ENCODE measurements at places on chromosomes 3 and 15.

GRCh38 chr3:48042071-48042760 lies 26.0 kb upstream of the MAP4 start:
- no peak for DNase-seq

DNA sequence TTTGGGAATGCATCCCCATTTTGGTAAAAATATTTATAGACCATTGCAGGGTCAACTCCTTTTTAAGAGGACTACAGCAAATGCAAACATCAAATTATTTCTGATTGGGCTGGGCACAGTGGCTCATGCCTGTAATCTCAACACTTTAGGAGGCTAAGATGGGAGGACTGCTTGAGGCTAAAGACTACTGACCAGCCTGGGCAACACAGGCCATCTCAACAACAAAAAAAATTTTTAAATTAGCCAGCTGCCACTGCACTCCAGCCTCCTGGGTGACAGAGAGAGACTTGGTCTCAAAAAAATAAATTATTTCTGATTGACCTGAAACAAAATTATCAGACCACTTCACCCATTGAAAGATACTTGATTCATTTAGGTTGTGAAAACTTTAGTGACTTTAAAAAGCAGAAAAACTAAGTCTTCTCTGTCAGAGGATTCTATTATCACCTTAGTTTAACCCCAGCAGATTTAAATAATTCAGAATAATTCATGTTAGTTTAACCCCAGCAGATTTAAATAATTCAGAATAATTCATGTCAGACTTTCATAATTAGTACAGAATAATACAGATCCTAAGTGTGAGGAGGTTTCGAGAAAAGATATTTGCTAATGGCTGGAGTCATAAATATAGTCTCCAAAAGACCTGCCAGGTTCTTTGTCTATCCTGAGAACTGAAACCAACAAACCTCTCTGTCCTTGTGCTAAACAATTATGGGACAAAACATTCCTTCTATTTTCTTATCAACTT lies 183.6 kb upstream of the STT3B start:
- DNase-seq, result no peak

DNA sequence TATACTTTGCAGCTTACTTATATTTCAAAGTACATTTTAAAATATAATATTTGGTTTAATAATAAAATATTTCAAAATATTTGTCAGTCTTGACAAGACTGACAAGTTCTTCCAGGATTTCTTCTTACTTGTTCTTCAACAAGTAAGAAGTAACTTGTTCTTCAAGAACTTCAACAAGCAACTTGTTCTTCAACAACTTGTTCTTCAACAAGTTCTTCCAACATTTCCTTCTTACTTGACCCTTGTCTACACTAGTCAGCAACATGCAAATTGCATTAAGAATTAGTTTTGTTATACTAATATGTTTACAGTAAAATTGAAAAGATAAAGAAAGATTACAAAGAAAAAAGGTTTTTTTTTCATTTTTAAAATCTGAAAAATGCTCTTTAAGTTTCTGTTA lies 731.7 kb downstream of the NSUN3 start:
- DNase-seq, result no peak

GRCh38 chr3:125019271-125019670 lies 36.5 kb downstream of the HEG1 start:
- DNase-seq, result no peak

GRCh38 chr3:152266221-152266995 lies 2.3 kb upstream of the MBNL1 start:
- no peak for DNase-seq

DNA sequence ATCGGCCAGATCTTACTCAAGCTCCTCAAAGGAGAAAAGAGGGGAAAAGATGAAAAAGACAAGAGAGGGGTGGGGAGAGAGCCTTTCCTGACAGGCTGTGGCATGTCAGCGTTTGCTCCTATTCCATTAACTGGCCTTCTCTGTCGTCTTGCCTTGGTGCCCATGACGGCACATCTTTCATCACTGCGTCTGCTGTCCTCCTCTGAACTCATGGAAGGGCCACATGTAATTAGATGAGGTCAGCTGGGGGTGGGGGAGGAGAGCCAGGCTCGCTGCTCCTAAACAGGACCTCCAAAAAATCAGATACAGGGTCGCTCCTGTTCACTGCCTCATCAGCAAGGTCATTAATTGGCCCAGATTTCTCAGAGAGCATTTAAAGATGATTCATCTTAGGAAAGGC lies 49.7 kb downstream of the LRTM1 start:
- DNase-seq, result no peak

DNA sequence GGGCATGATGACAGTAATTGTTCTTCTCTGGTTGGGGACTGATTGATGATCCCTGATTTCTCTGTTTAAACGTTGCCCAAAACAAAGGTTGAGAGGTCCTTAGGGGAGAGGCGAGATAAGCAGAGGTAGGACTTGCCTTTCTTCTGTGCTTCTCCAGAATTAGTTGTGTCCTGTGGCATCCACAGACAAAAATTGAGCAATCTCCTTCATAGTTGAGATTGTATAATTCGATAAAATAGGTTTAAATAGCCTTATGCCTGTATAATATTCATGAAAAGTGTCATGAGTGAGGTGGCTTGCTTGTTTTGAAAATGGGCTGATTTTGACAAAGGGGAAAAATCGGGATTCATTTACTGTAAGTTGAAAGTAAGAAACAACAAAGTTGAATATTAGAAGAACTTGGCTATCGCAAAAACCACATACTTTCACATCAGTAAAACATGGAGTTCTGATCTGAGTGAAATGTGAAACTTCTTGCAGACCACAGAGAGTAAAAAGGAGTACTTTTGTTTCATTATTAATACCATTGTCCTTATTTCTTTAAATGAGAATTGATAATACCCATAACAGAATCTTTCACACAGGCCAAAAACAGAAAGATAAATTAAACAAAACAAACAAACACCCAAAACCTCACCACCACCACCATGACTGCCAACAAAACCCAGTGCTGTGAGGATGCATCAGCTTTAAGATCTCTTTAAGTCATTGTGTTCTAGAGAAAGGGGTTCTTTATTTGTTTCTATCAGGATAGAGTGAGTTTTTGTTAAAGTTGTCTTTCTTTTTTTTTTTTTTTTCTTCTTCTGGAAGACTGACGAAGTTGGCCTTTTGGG lies 155.7 kb downstream of the LPP start:
- no peak for DNase-seq

DNA sequence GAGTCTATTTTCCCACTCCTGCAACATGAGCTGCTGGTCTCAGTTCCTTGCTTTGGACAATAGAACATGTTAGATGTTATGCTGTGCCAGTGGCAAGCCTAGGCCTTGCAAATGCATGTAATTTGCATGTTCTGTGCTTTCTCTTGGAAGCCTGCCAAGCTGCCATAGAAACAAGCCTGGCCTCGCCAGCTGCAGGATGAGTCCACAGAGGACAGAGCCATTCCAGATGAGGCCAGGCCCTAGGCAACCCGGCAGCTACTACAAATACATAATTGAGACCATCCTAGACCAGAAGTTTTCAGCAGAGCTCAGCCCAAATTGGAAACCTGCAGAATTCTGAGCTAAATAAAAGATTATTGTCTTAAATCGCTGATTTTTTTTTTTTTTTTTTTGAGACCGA lies 39.6 kb downstream of the TRIM69 start:
- no peak for DNase-seq

- DNase-seq, result no peak
Measured at GRCh38 chr3:135084976-135085375, 289.9 kb downstream of the EPHB1 start.

GRCh38 chr15:62601777-62602545 lies 436.9 kb upstream of the C2CD4B start:
- DNase-seq, result no peak

DNA sequence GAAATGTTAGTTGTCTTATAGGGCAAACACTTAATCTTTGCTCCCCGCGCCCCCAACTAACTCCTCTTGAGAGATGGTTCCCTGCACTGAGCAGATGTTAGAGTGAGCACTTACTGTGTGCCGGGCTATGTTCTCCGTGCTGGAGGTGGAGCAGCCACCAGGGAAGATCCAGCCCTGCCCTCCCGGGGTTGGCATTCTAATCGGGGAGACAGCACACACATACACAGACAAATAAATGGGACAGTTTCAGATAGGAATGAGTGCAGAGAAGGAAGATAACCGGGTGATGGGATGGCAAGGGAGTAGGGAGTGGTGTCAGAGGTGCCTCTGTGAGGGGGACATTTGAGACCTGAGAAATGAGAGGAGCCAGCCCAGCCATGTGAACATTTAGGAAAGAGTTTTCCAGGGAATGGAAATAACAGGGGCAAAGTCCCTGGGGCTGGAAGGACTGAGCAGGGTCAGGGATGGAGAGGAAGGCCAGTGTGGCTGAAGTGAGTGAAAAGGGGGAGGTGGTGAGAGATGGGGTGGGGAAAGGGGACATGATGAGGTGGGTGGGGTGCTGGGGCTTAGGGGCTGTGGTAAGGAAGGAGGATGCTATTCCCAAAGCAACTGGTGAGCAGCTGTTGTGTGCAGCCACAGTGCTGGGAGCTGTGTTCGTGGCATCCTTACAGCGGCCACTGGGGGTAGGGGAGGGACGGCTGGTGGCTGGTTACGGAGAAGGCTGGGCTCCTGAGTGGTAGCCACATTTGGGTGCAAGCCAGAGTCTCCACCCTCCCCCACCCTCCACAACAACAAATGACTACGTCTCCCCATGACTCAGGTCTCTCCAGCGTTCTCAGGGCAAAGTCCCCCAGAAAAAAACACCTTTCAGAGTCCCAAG lies 15.4 kb upstream of the FGD5 start:
- no peak for DNase-seq

GRCh38 chr15:78050441-78050809 lies 27.1 kb downstream of the TBC1D2B start:
- no peak for DNase-seq

- no peak for DNase-seq
Measured at GRCh38 chr3:100412912-100413590, 11.7 kb downstream of the LNP1 start.

- DNase-seq, result no peak
Measured at GRCh38 chr15:63231706-63232105, 42.3 kb downstream of the RAB8B start.

- DNase-seq, result no peak
Measured at GRCh38 chr15:52668133-52668532, 11.1 kb downstream of the ATOSA start.

GRCh38 chr3:141881702-141882101 lies 5.3 kb downstream of the ATP1B3 start:
- no peak for DNase-seq

DNA sequence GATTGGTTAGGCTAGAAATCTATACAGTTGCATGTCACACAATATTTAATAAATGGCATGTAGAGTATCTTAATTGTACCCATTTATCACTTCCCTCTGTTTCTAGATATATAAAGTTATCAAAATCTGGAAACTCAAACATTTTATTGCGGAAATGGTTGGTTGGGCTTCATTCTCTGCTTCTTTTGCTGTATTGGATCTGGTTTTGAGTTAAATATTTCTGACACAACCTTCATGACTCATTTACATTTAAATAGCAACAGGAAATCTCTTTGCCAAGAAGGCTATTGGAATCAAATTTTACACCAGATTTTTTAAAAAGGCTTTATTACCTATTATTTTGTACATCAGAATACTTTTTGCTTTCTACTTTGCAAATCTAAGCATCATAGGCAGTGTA lies 153.8 kb downstream of the EBLN2 start:
- DNase-seq, result no peak

- DNase-seq, result no peak
Measured at GRCh38 chr15:75590239-75590638, 11.1 kb upstream of the PTPN9 start.

GRCh38 chr3:42014458-42014920 lies 52.6 kb upstream of the ULK4 start:
- DNase-seq, result no peak

DNA sequence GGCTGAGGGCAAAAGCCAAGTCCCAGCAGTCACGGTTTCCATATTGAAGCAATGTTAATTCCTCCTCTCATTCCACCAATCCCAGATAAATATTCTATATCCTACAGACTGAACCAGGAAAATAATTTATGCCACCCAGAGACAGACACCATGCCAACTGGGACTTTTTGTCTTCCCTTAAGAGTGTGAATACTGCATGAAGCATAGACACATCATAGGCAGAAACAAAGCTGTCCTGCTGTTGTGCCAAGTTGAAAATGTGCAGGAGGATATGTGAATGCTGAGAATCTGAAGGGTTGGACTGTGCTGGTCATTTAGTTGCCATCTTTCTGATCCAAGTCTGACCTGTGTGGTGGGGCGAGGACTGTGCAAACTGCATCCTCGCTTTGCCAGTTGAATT lies 37.7 kb downstream of the RFTN1 start:
- DNase-seq, result no peak

Data from stimulated activated CD8-positive, alpha-beta memory T cell treated with anti-CD3 and anti-CD28 coated beads, Interleukin-4, amount 100 ng/mL, for 4 hours (primary cell).